ENCODE measurements at places on chromosomes 2 and 18.

- no peak for DNase-seq
Measured at GRCh38 chr2:182615036-182615435, 101.0 kb upstream of the DNAJC10 start.

GRCh38 chr2:44245083-44245861 is 30.0 kb upstream of the SLC3A1 start:
- DNase-seq: peak; percentile 21

GRCh38 chr2:29518010-29518409 is 402.8 kb downstream of the CLIP4 start:
- DNase-seq: peak; percentile 22

- no peak for DNase-seq
Measured at GRCh38 chr2:10544252-10544651, 96.1 kb upstream of the ODC1 start.

- no peak for DNase-seq
Measured at GRCh38 chr2:149393614-149394013, 63.2 kb downstream of the LYPD6 start.

Data from NCI-H226 (cell line).